ENCODE measurements at places on chromosomes 13 and 19. TPM values are rescaled to one million over a fixed set of nuclear protein-coding genes. Genes with fewer than 3 reads are reported as not detected.

Gene PCDH9
- total RNA-seq = 0.76 TPM

Gene IFNL1
- total RNA-seq = not detected

Gene EPS8L1
- total RNA-seq = 0.76 TPM

DNA sequence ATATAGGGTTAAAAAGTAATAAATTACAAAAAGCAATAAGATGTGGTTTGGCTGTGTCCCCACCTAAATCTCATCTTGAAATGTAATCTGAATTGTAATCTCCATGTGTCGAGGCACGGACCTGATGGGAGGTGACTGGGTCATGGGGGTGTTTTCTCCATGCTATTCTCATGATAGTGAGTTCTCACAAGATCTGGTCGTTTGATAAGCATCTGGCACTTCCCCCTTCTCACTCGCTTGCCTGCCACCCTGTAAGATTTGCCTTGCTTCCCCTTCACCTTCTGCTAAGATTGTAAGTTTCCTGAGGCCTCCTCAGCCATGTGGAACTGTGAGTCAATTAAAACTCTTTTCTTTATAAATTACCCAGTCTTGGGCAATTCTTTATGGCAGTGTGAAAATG is 577.4 kb downstream of the TBC1D4 start:
- H3K27me3 ChIP-seq = no peaks in the 10 kb centered on the region
- H3K27ac ChIP-seq = no peak overlapping the region
- no peak overlapping the region for H3K4me3 ChIP-seq
- no peak for DNase-seq
- H3K36me3 ChIP-seq = no peaks in the 10 kb centered on the region

DNA sequence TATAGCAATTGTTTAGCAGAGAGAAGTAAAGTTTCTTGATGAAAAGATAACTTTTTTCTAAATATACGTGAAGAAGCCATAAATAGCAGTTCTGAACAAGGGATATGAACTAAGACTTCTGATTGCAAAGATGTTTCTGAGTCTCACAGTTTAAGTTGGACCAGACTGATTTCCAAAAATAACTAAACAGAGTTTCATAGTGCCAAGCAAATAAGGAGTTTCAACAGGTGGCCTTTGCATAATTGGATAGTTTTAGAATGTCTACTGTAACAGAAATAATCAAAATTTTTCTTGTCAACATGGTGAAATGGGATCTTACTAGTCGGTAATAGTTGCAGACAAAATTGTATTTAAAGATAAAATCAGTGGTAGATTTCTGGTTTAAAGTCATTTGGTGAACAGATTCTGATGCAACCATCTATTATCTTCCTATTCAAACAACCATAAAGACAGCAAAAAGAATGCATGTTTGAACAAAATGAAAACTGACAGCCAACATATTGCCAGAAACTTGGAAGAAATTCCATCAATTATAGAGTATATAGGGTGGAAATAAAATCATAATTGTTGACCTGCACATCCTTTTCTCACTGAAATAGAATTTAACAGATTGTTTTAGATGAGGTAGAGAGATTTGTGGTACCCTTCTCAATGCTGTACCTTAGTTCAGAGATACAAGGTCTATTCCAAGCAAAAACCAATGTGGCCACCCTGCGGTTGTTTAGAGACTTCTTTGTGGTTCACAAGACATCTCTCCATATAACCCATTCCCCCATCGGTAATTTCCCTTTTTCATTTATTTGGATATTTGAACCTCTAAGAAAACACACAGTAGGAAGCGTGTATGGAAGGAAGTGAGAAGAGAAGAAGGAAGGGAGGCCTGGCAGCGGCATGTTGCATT is 275.3 kb downstream of the COG6 start:
- H3K27ac ChIP-seq = no peak overlapping the region
- H3K27me3 ChIP-seq = no peaks in the 10 kb centered on the region
- no peak for DNase-seq
- H3K36me3 ChIP-seq = no peaks in the 10 kb centered on the region

GRCh38 chr13:114231886-114232285 is 2.8 kb upstream of the CDC16 start:
- no peak for DNase-seq
- H3K4me3 ChIP-seq = no peak overlapping the region
- H3K27me3 ChIP-seq = no peaks in the 10 kb centered on the region
- peaks cover 3% of the 10 kb centered on the region for H3K36me3 ChIP-seq

DNA sequence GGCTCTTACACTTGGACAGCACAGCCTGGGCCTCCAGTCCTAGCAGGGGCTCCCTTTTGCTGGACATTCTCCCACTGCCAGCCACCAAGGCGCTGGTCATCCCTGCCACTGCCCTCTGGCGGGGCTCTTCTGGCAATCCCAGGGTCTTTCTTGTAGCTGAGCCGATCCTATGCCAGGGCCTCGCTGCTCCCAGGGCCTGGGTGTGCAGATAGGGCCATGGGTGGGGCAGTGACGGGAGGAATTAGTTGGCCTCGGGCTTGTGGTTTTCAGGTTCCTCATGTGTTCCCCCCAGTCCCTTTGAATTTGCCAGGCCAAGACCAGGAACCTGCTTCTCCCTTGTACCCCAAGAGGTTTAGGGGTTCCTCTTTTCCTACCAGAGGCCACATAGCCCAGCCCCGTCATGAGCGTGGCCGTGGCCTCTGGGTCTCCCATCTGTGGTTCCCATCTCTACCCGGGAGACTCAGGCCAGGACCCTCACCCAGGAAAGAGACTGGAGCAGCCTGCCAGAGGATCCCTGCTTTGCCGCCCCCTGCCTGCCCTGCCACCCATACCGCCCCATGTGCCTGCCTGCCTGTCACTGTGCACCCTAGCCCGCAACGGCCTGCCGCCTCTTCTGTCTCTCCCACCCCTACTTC is 26.2 kb downstream of the TMED1 start:
- DNase-seq = no peak
- peaks cover 27% of the 10 kb centered on the region for H3K36me3 ChIP-seq
- no peaks in the 10 kb centered on the region for H3K27me3 ChIP-seq
- H3K4me1 ChIP-seq = peaks cover 22% of the 10 kb centered on the region
- H3K4me3 ChIP-seq = no peak overlapping the region

DNA sequence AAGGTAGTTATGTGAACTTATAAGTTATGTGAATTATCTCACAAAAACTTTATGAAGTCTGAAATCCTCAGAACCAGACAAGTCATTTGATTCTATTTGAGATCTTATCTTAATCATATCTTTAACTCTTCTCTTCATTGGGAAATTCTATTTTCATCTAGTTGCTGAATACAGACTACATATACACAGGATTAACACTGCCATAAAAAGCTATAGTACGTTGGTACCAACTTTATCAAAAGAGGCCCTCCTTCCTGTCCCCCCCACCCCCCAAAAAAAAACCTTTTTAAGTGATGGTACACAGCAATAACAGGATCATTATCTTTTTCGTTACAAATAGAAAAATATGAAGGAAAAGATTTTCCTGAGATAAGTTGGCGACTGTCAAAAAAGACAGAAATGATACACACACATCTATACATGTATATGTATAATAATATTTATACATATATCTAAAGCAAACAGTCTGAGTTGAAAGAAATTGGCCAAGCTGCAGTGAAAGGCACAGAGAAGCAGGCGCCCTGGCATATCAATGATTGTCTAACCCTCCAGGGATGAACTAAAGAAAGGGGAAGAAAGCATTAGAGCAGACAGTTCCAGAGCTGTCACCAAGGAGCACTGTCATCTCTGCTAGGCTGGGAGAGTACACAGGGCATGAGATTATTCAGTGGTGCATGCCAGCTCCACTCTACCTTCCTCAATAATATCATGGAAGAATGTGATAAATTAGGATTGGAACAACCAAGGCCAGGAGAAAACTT is 116.7 kb downstream of the KLF12 start:
- no peak for DNase-seq
- no peak overlapping the region for H3K4me3 ChIP-seq
- no peaks in the 10 kb centered on the region for H3K27me3 ChIP-seq
- no peak overlapping the region for H3K27ac ChIP-seq
- H3K4me1 ChIP-seq = no peaks in the 10 kb centered on the region

GRCh38 chr13:53068585-53069520 is 40.2 kb downstream of the OLFM4 start:
- no peaks in the 10 kb centered on the region for H3K36me3 ChIP-seq
- H3K27me3 ChIP-seq = no peaks in the 10 kb centered on the region
- H3K27ac ChIP-seq = no peak overlapping the region
- no peak for DNase-seq

Data from GM23248 (cell line).